GM10248 (cell line): ENCODE measurements at places on chromosomes 11 and 22.

DNA sequence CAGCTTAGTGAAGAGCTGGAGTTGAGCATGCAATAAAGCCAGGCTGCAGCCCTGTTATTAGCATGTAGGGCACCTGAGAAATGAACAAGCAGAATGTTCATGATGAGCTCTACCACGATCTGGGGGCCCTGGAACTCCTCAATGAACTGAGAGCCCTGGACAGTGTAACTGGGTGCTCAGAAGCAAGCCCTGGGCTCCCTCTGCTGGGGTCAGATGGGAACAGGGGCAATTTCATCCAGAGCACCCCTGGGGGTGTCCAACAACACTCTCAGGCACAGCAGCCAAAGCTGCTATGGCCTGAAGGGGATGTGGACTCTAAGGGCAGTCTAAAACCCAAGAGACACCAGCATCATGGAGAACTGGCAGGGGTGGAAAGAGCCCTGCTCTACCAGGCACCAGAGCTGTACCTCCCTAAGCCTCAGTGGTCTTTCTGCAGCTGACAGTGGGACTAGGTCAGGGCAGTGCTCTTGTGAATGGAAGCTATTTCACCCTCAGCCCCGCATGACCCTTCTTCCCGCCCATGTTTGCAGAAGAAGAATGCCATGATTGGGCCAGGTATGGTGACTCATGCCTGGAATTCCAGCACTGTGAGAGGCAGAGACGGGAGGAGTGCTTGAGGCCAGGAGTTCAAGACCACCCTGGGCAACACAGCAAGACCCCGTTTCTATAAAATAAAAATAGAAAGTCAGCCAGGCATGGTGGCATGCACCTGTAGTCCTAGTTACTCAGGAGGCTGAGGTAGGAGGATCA lies 28.9 kb downstream of the THOC5 start:
- peak; percentile 52 for DNase-seq

- DNase-seq = no peak
These were observed 670 bp downstream of the LSP1 start for GRCh38 chr11:1853376-1854131.

DNA sequence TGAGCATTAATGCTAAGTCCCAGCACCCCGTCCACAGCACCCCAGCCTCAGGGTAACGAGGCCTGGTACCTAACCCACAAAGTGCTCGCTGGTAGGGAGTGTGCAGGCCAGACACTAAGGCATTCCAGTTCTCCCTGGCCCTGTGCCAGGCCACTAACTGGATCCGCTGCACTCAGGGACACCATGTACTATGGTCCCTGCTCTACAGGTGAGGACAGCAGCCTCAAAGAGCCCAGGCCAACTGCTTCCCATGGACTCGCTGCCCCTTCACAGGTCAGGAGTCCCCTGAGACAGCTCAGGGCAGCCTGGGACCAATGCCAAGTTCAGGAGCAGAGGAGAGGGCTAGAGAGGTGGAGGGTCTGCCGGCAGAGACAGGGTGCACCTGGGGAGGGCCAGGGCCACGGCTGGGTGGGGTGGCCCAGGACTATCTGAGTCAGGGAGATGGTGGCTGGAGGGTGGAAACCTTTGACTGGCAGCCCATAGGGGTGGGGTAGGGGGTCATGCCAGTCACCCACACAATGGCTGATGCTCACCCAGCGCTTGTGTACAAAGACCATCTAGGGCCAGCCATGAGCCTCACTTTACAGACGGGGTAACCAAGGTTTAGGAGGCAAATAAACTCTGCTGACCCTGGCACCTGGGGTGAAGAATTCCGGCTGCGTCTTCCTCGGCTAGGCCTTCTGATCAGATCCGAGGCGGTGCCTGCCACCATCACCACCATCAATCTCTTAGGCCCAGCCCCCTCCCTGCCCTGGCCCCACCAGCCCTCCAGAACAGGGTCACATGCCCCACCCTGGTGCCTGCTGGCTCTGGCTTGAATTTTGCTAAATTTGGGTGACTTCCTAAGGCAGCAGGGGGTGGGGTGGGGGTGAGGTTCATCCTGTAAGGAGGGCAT lies 5.6 kb downstream of the OSBPL5 start:
- DNase-seq = no peak

DNA sequence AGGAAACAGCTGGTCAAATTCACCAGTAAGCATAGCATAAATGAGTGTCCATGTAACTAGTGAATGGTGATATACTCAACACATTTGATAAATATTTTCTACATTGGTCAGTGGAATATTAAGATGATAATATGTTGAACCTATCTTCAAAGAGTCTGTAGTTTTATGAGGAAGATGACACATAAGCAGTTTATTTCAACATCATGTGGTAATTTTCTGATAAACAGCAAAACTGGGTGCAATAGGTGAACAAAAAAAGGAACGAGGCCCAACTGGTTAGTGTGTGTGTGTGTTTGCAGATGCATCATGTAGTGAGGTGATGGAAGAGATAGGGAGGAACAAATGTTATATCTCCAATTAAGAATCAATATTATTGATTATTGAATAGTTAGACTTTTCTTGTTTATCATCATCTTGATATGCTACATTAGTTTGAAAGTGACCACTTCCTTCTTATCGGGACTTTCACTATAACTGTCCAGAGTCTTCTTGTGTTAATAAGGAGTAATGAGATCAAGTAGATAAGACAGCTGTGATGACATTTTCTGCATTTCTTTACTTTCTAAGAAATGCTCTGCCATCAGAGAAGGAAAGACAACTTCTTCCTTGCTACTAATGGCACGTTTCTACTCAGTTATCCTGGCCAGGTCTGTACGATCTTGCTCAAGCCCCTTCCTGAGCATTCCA lies 270.7 kb downstream of the ETS1 start:
- DNase-seq = no peak

GRCh38 chr22:39731481-39731880 lies 160.9 kb downstream of the CACNA1I start:
- no peak for DNase-seq

DNA sequence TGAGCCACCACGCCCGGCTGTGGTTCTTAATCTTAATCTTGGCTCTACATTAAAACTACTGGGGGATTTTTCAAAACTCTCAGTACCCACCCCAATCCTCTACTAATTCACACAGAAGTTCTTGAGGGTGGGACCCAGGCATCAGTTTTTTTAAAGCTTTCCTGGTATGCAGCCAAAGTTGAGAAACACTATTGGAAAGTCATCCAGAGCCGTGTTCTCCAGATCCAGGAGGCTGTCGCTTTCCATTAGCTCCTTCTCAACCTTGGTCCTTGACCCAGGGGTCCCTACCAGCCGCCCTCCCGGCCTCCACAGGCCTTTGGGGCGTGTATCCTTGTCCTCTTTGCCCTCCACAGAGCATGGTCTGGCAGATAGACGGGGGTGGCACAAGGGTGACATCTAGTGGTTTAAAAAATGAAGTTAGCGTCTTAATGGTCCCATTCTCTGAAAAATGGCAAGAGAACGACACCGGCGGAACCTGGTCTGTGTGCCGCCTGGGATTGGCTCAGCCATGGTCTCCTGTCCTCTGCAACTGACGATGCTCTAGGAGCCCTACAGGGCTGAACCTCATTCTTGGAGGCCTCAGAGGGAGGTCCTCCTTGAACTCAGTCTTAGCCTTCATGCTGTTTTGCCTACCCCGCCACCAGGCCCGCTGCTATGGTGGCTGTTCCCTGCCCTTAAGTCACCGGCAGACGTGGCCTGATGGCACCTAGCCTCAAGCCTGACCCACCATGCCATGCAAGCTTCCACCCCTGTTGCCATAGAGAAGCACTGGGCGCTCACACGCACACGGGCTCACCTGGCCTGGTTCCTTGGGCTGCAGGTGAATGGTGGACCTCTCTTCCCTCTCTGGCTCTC lies 152.0 kb upstream of the SYN3 start:
- peak; percentile 83 for DNase-seq

DNA sequence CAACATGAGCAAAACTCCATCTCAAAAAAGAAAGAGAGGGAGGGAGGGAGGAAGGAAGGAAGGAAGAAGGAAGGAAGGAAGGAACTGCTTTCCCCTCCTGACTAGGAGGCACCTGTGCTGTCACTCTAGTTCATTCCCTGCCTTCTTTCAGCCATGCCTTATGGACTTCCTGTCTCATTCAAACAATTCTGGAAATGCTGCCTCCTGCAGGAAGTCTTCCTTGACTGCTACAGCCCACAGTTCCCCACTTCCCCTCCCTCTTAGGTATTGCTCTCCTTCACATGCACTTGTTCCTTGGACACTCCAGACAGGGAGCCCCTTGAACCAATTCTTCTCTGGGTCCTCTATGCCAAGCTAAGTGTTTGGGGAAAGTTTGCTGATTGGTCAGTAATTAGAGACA lies 31.6 kb upstream of the WNT11 start:
- no peak for DNase-seq

- DNase-seq = no peak
These were observed 199.0 kb downstream of the GRIK4 start for GRCh38 chr11:120710354-120711131.

DNA sequence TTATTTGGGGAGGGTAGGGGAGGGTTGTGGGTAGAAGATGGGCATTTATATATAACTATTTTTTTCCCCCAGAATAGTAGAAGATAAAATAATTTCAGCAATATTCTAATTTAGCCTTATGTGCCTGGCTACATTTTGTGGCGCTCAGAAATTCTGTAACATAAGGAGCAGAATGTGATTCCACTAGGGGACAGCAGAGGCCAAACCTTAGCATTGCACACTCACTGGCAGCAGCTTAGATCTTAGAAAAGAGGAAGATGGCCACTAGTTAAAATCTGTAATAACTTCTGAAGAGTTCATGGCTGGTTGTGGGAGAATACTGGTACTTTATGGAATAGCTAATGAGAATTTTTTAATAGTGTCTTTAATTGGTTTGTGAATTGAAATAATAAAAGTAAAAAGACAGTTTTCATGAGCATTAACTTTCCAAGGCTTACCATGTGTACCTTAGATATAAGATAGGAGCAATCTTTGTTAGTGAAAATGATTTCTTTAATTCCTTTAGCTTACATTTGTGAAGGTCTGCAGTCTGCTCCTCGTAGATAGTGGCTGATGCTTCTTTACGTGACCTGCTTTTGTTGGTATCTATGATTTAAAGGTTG lies 33.1 kb downstream of the DDX10 start:
- peak; percentile 71 for DNase-seq
